ENCODE measurements at places on chromosomes 3 and 15. TPM values are rescaled to one million over a fixed set of nuclear protein-coding genes. Genes with fewer than 3 reads are reported as not detected.

SLC51A gene
- 1.2 TPM for total RNA-seq

SCAANT1 gene
- not detected for total RNA-seq

CHRNA5 gene
- 8.8 TPM for total RNA-seq

FBXL22 gene
- total RNA-seq, result 10.1 TPM

GLDN gene
- total RNA-seq, result 5.9 TPM

MAP1A gene
- total RNA-seq, result 16.9 TPM

All from vagina (tissue), 2 donors.